ENCODE measurements at places on chromosomes 3 and 15. TPM values are rescaled to one million over a fixed set of nuclear protein-coding genes. Genes with fewer than 3 reads are reported as not detected.

Gene PRTG
- 0.19 TPM for total RNA-seq

Gene HDAC11
- total RNA-seq = 28.5 TPM

Gene A4GNT
- not detected for total RNA-seq

Gene LOXL1
- 2.9 TPM for total RNA-seq

Gene HYPK
- 13.0 TPM for total RNA-seq

Gene IRAK2
- 10.0 TPM for total RNA-seq

Gene RARRES1
- 133 TPM for total RNA-seq

Gene CD276
- 22.8 TPM for total RNA-seq

Gene FMN1
- 15.4 TPM for total RNA-seq

Gene GABRR3
- total RNA-seq = not detected

Gene TMCC1
- 33.1 TPM for total RNA-seq

DNA sequence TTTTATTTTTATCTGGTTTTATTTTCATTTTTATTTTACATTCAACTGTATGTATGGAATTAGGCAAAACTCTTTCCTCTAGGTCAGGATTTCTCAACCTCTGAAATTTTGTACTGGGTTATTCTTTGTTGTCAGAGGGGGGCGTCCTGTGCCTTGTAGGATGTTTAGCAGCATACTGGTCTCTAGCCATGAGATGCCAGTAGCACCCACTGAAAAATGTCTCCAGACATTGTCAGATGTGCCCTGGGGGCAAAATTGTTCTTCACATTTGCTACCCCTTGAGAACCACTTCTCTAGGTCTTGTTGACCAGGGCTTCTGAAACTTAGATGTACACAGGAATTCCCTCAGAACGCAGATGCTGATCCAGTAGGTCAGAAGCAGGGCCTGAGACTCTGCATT is 5.4 kb downstream of the CHRNA5 start:
- DNase-seq = no peak

GRCh38 chr3:11932636-11933035 is 71.6 kb upstream of the SYN2 start:
- DNase-seq = no peak

DNA sequence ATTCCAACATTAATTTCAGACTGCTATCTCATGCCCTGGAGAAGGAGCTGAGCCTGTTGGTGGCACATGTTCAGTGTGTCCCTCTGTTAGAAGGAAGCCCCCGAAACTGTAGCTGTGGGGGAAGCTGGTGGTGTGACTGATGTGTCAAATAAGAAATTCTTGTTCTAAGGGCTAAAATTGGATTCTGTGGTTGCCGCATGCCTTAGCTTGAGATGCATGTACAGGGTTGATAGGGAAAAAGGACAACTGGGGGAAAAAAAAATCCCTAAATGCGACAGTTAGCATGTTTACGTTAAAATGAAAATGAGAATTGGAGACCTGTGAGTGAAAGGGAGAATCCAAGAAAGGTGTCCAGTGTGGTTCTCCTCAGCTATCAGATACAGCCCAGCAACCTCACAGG is 58.6 kb downstream of the MED12L start:
- DNase-seq = no peak

GRCh38 chr3:154926721-154927120 is 153.4 kb upstream of the MME start:
- DNase-seq = no peak

DNA sequence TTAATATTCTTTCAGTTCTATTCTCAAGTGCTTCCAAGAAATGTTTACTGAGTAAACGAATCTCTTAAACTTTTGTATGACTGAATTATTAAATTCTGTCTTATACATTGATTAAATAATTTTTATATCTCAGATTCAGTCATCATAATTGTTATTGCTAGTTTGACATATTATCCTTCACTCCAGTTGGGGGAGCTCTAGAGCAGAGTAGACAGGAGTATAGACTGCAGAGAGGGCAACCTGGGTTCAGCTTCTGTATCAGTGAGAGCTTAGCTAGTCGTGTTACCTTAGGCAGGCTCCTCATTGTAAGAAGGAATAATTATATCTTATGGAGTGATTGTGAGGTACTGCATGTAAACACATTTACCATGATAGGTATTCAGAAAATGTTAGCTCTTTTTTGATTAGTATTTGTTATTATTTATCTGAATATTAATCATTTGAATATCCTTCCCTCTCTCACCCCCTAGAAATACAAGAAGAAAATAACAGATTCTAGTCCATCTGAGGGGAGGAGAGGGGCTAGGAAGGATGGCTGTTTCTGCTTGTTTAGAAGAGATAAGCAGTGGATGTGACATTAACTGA is 31.0 kb upstream of the ZCWPW2 start:
- no peak for DNase-seq

- DNase-seq = no peak
Measured at GRCh38 chr15:82159922-82160321, 102.6 kb downstream of the EFL1 start.

- no peak for DNase-seq
Measured at GRCh38 chr15:48244921-48245320, 38.8 kb downstream of the SLC12A1 start.

GRCh38 chr15:68385240-68385561 is 46.8 kb downstream of the ITGA11 start:
- no peak for DNase-seq

- DNase-seq = no peak
Measured at GRCh38 chr15:100703032-100703578, 100.7 kb downstream of the ASB7 start.

DNA sequence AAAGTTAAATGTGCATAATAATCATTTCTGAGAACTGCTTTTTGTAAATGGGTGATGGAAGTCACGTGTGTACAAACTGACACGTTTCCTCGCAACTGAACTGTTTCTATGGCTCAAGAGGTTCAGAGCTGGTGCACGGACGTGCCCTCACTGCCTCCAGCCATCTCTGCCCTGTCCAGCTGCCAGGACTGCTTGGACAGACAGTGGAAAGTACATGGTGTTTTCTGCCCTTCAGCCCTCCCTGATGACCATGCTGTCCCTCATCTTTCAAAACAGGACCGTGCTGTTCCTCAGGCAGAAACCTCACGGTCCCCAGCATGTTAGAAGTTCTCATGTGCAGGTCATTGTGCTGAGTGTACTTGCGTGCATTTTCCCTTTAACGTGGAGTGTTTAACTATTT is 38.7 kb downstream of the GJD2 start:
- no peak for DNase-seq

- no peak for DNase-seq
Measured at GRCh38 chr3:55683666-55684270, 196.7 kb upstream of the WNT5A start.

DNA sequence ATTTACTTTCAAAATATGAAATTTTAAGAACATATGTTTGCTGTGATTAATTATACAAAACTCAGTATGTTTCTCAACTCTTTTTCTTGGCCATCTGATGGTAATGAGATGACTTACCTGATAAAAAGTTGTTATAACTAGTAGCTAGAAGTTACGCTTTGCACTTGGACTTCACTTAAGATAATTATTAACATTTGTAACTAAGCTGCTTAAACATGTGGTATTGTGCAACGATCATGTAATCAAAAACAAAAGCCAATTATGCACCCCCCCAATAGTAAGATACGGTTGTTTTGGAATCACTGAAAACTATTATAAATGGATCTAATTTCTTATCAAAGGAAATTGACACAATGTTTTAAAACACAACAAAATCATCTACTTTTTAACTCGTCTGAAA is 342.9 kb downstream of the CNTN3 start:
- no peak for DNase-seq

DNA sequence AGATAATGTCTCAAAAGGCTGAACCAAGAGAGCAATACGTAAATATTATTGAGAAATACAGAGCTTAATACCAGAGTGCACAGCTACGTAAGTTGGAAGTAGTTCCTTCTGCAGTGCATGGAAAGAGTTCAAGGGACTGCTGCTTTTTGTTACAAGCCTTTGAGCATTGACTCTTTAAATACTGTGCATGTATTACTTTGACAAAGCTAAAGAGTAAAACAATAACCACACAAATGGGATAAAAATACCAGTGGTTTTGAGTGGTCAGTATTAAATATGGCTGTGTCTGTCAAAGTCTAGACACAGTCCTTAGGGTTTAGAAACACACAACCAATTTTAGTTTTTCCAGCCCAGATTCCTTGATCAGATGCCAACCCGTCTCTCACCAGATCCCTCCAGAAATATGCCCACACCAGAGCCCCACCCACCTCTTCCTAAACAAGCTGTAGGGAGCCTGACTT is 62.1 kb downstream of the SSR3 start:
- no peak for DNase-seq

- no peak for DNase-seq
Measured at GRCh38 chr15:87871731-87872320, 384.7 kb downstream of the NTRK3 start.

DNA sequence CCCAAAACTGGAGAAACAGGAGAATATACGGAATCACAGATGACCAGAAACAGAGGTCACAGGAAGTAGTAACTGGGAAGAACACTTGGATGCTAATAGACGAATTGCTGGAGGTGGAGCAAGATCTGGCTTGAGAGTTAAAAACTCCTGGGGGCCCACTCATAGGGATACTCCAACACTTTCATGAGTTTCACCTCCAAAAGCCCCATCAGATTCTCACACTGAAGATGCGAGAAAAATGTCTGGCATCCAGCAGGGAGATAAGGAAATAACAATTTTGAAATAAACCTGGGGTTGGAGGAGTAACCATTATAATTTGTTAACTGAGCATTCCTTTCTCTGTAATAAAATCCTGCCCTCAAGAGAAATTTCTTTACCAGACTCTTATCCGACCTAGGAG is 154.0 kb downstream of the ANXA2 start:
- no peak for DNase-seq
